Cardiac septum (tissue), 1 donor: ENCODE measurements at places on chromosomes 16 and 17. TPM values are rescaled to one million over a fixed set of nuclear protein-coding genes. Genes with fewer than 3 reads are reported as not detected.

Gene NTN3
- 0.30 TPM for total RNA-seq

Gene EVPL
- total RNA-seq, result 0.05 TPM

Gene CALB2
- 0.70 TPM for total RNA-seq

Gene KCNG4
- not detected for total RNA-seq

Gene SNX20
- total RNA-seq, result 0.75 TPM

Gene MYH11
- total RNA-seq, result 62.2 TPM

Gene SMG1
- 56.0 TPM for total RNA-seq

Gene NT5M
- 7.5 TPM for total RNA-seq

Gene ABCA6
- total RNA-seq, result 14.6 TPM

Gene KLHL10
- not detected for total RNA-seq
